T follicular helper cell (primary cell): ENCODE measurements at places on chromosomes 4 and X.
A peak's percentile ranks its signal among the peaks of the same experiment; 100 is the strongest.

DNA sequence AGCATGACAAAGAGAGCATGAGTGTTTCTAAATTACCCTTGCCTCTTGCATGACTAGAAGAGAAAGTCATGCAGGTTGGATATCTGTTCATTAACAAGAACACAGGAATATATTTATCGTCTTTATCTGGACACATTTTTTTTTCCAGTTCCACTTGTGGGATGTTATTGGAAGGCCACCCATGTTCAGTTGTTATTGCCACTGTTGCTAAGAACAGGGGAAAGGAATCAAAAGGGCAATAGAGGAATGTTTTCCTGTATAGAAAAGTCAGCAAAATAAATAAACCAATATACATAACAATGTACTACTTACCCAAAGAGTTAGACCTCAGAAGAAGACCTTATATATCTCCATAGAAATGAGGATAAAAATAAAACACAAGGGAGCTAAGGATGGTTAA is 270.1 kb downstream of the QDPR start:
- no peak for DNase-seq

DNA sequence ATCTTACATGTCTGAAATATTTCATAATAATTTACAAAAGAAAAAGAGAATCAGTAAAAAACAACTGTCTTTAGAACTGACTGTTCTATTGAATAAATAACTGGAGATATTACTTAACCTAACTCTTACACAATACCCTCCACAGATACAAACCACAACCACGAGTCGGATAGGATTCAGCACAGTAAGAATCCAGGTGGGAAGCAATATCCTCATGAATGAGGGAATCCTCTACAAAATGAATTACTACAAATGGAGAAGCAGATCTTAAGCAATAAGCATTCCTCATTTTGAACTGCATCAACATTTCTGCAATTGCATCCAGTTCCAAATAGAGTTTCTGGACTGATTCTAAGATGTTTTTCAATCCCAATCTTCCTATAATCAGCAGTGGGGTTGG is 227.1 kb downstream of the SH2D1A start:
- DNase-seq = no peak

DNA sequence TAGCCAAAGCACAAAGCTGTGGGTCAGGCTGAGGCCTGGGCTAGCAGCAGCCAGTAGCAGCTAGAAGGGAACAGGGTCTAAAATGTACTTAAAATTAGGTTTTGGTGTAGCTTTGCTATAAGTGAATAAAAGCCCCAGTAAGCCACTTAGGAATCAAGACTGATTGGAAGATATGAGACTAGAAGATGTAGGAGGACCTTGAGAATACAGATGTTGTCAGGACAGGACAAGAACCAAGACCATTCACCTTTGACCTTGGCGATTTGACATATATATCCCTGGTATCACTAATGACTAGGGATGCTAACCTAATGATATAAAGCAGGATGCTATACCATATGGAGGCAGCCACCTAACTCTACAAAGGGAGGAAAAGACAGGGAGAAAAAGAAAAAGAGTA is 238.1 kb downstream of the FBXO8 start:
- DNase-seq = no peak

DNA sequence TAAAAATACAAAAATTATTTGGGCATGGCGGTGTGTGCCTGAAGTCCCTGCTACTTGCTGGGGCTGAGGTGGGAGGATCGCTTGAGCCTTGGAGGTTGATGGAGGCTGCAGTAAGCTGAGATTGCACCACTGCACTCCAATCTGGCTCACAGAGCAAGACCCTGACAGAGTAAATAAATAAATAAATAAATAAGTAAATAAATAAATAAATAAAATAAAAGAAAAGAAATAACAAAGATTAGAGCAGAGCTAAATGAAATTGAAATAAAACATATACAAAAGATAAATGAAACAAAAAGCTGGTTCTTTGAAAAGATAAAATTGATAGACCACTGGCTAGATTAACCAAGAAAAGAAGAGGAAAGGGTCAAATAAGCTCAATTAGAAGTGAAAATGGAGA is 43.1 kb downstream of the HPGD start:
- no peak for DNase-seq

- DNase-seq = no peak
Observed at GRCh38 chr4:179151770-179152169, 1709.5 kb upstream of the AGA start.

DNA sequence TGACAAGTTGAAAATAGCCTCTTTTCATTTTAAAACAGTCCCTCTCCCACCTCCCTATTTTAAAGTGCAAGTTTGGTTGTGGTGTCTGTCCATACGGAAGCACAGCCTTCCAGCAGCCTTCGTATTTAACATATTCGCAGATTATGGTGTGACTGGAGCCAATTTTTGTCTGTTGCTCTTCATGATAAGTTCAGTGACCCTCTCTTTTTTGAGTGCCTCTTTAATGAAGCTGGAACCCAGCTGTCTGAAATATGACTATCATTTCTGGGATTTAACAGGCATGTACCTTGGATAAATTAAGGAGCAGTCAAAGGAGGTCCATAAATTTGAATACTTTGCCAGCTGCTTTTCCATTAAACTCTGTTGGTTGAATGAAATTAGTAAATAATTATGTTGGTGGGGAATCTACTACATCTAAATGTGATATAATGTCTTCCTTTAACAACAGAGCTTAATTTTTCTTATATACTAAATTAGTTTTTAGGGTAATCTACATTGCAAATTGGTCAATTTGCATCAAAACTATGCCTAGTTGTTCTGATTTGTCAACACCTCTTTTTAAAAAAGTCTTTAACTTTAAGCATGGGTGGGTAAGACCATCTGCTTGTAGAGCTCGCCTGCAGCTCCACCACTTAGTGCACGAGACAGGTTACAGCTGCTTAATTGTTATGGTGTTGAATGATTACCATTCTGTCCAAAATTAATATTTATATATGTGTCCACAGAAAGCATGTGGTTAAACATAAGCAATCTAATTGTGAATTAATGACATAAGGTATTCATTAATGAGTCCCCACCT is 216.6 kb downstream of the DCTD start:
- no peak for DNase-seq

DNA sequence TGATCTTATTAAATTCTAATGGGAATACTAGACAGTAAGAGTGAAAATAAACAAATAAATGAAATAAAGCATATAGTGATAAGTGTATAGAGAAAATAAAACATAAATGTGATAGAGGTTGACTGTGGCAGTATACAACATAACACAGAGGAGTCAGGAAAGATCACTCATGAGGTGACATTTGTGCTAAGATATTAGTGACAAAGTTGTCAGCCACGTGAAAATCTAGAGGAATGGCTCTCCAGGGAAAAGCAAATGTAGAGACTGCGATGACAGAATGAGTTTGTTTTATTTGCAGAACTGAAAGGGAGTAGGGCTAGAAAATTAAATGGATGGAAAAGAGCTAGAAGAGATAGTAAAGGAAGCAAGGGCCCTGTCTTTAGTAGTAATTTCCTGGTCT is 72.8 kb upstream of the GABRA2 start:
- DNase-seq = no peak

GRCh38 chr4:38574559-38575333 is 89.3 kb upstream of the KLF3 start:
- no peak for DNase-seq

GRCh38 chr4:113407409-113407808 is 354.1 kb downstream of the CAMK2D start:
- DNase-seq = no peak

- DNase-seq = no peak
Observed at GRCh38 chr4:47954245-47954644, 39.9 kb upstream of the NFXL1 start.

- peak; percentile 52 for DNase-seq
Observed at GRCh38 chr4:184745831-184746795, 12.2 kb upstream of the CENPU start.

GRCh38 chr4:90181644-90182043 is 54.5 kb downstream of the CCSER1 start:
- no peak for DNase-seq
